ENCODE measurements at places on chromosomes 7 and 10.
A peak's percentile ranks its signal among the peaks of the same experiment; 100 is the strongest.

- DNase-seq = peak; percentile 62
Measured at GRCh38 chr7:21923658-21924057, 22.0 kb downstream of the CDCA7L start.

GRCh38 chr7:71254751-71255150, 122.8 kb downstream of the GALNT17 start:
- DNase-seq = no peak

DNA sequence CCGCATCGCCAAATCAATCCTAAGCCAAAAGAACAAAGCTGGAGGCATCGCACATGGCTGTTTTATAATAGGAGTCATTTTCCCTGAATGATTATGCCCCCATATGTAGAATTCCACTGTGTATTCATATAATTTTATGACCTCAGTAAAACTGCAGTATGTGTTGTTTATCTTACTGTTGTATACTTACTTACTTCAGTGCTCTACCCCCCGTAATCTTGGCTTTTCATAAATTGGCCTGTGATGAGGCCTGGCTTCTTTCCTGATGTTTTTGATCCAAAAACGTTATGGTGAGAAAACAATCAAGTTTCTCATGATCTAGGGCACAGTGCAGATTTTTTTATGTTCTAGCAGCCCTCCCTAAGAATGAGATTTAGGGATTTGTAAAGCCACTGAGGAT, 306.4 kb upstream of the FZD1 start:
- DNase-seq = no peak

GRCh38 chr7:116218051-116218645, 7.8 kb downstream of the TES start:
- DNase-seq = no peak

GRCh38 chr7:88071994-88072714, 138.1 kb downstream of the ADAM22 start:
- no peak for DNase-seq

DNA sequence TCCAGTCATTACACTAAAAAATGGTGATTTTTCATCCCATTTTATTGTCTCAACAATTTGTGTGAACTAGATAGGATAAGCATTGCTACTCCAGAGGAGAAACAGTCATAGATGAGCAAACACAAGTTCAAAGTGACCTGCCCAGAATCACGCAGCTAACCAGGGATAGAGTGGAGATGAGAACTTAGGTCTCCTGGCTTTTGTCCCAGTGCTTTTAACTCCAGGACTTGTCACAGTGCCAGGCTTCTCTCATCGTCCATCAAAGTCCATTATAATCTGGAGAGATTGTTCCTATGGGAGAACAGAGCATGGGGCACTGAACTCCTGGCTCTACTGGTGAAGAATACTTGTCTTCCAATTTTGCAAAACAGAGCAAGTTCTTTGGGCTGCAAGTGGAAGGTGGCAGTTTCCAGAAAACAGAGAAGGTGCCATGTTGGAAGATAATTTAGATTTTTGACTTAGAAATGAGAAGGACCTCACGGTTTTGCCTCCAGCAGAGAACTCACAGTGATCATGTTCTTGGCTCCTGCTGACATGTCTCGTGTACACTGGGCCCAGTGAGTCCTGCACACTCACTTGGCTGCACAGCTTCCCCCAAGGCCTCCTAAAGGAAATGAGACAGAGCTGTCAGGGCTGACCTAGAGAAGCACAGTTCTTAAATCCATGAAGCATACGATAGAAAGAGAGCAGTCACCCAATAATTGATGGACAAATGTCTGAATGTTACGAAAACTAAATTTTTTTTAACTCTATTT, 322.9 kb upstream of the NRP1 start:
- no peak for DNase-seq

DNA sequence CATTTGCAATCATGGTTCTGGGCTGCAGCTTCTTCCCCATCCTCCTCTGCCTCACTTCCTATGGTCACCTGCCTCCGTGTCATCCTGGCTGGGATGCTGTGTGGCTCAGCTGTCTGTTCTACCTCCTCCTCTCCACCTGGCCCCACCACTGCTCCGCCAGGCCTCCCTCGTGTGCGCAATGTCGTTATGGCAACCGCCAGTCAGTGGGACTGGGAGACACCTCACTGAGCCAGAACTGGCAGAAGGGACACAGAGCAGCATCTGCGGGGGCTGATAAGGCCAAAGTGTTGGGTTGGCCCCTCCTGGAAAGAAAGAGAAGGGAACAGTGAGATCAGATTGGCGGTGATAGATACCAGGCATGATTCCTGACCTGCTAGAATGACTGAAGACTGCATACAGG, 527.5 kb downstream of the INHBA start:
- no peak for DNase-seq

DNA sequence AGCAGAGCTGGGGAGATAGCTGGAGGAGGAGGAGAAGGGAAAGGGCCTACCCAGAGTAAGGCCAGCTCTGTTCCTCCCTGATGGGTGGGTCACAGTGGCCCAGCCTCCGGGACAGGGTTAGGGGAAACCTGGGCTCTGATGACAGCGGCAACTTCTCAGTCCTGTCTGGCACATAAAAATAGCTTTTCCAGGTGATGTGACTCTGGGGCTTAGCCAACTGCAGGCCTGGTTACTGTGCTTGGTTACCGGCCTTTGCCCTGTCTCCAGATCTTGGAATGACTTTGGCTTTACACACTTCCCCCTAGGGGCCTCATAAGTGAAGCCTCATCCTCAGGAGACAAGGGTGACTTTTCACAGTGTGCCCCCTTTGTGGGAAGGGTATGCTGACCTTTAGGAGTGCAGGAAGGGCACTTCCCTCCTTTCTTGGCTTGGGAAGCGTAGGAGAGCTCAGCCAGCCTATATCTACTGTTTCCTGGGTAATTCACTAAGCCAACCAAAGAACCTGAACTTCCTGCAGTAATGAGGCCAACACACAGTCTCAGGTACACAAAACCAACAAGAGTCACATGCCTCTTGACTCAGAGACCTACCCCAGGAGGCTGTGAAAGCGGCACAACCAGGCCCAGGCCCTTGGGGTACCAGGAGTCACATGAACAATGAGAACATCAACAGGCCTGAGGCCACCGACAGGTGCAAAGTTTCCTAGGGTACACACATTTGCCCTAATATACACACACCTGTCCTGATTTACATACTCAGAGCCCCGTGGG, 11.7 kb upstream of the HILPDA start:
- peak; percentile 65 for DNase-seq

- DNase-seq = no peak
Measured at GRCh38 chr7:918118-918425, 36.4 kb downstream of the ADAP1 start.

- DNase-seq = peak; percentile 61
Measured at GRCh38 chr7:103893350-103893749, 96.1 kb downstream of the RELN start.

- DNase-seq = no peak
Measured at GRCh38 chr7:29278337-29279069, 83.9 kb downstream of the CHN2 start.

- no peak for DNase-seq
Measured at GRCh38 chr7:45623157-45623556, 49.0 kb downstream of the ADCY1 start.

DNA sequence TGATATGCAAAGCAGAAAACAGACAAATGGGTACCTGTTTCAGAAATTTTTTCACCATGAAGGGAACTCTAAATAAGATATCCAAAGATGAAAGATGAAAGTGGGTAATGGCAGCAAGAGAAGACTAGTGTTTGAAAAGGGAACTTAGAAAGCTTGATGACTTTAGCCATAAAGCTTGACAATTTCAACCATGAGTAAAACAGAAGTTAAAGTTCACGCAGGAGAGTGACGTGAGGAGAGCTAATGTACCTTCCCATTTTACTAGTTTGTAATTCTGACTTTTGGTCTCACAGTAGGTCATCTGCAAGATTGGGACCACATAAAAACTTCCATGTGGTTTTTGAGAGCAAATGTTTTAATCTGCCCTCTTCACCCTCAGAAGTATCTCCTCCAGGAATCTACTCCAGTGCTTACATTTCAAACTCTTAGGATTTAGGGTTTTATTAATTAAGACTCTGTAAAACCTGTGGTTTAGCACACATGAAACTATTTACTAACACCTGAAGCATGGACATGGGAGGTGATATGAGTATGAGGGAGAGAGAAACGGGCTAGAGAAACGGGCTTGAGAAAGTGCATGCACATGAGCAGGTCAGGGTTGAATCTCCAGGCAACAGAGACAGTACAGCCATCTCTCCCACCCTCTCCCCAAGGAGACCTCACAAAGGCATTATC, 24.4 kb upstream of the GIMAP2 start:
- no peak for DNase-seq

- DNase-seq = no peak
Measured at GRCh38 chr7:158295966-158296797, 291.4 kb downstream of the PTPRN2 start.

DNA sequence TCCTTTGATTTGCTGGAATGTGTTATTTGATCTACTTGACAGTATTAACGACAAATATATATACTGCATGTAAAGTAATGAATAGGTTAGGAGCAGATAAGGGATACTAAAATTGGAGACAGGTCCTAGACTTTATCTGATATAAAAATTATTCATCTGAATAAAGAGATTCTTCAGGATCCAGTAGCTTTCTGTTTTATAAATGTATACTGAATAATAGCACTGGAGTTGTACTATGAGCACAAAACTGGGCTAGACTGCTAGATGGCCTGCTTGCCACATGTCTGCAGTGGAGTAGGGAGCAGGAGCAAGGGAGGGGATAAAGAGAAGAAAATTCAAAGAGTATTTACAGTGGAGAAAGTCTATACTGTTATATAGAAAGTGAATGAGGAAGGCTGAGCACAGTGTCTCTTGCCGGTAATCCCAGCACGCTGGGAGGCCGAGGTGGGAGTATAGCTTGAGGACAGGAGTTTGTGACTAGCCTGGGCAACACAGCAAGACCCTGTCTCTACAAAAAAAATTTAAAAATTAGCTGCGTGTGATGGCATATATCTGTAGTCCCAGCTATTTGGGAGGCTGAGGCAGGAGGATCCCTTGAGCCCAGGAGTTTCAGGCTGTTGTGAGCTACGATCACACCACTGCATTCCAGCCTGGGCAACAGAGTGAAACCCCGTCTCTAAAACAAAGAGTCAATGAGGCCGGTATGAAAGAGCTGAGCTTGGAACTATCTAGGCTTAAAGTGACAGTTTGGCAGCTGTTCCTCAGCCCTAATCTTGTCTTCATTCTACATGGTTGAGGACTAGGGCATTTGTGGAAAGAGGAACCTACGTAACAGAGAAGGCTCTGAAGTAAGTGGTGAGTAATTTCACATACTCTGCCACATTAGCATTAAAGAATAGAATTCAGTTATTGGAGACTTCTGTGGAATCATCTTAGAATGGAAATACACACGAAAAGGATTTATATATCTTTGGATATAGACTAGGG, 41.8 kb downstream of the CD36 start:
- no peak for DNase-seq

DNA sequence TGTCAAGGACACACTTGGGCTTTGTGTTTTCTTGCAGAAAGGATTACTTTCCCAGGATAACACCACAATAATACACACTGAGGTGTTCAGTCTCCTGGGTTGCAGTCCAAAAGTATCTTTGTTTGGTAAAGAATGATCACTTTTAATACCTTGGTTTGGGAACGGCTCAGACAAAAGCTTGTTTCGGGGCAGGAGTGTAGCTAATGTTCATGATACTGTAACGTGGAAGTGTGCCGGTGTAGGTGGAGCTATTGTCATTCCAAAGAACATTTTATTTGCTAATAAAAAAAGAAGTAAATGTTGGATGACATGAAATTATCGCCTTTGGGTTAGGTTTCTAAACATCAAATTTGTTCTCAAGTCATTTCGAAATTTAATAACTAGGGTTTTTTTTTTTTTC, 1.2 kb downstream of the EIF4H start:
- DNase-seq = no peak

Measured in NCI-H526 (cell line).